Activated CD4-positive, alpha-beta T cell treated with anti-CD3 and anti-CD28 coated beads for 36 hours (primary cell): ENCODE measurements at places on chromosomes 7 and 10. TPM values are rescaled to one million over a fixed set of nuclear protein-coding genes. Genes with fewer than 3 reads are reported as not detected.

BMPER gene
- not detected for total RNA-seq

DNAH11 gene
- 4.3 TPM for total RNA-seq

ASB10 gene
- total RNA-seq = not detected

NEURL1 gene
- 2.3 TPM for total RNA-seq

TIMM23 gene
- total RNA-seq = 72.6 TPM

GIMAP6 gene
- total RNA-seq = 21.6 TPM

DENND10 gene
- total RNA-seq = 21.9 TPM

SUN1 gene
- 71.3 TPM for total RNA-seq

GRCh38 chr7:154748089-154748786, 254.7 kb downstream of the PAXIP1 start:
- no peak for DNase-seq
- H3K4me3 ChIP-seq = no peak overlapping the region
- peaks cover 11% of the 10 kb centered on the region for H3K27me3 ChIP-seq
- H3K36me3 ChIP-seq = no peaks in the 10 kb centered on the region

DNA sequence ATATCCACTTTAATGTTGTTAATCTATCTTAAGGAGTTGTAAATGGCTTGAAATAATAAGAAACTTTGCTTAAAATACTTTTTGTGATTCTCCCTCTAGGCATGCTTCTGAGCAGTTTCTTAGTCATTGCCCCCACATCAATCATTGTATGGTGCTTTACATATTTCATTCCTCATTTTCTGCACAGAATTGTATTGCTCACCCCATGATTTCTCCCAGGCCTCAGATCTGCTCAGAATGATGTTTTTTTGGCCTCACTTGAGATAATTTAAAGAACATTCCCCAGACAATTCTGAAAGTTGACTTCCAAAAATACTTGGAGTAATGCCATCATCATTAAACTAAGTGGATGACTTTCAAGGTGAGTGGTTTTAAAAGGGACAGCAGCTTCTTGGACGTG, 82.1 kb upstream of the PRPS1L1 start:
- peaks cover 4% of the 10 kb centered on the region for H3K27me3 ChIP-seq
- no peaks in the 10 kb centered on the region for H3K4me1 ChIP-seq
- H3K4me3 ChIP-seq = no peak overlapping the region
- H3K27ac ChIP-seq = no peak overlapping the region

- H3K4me3 ChIP-seq = no peak overlapping the region
- no peak for DNase-seq
- H3K27ac ChIP-seq = no peak overlapping the region
- H3K4me1 ChIP-seq = no peaks in the 10 kb centered on the region
- H3K36me3 ChIP-seq = no peaks in the 10 kb centered on the region
- no peaks in the 10 kb centered on the region for H3K27me3 ChIP-seq
These were observed 7.6 kb downstream of the TMEM184A start for GRCh38 chr7:1548438-1548831.

DNA sequence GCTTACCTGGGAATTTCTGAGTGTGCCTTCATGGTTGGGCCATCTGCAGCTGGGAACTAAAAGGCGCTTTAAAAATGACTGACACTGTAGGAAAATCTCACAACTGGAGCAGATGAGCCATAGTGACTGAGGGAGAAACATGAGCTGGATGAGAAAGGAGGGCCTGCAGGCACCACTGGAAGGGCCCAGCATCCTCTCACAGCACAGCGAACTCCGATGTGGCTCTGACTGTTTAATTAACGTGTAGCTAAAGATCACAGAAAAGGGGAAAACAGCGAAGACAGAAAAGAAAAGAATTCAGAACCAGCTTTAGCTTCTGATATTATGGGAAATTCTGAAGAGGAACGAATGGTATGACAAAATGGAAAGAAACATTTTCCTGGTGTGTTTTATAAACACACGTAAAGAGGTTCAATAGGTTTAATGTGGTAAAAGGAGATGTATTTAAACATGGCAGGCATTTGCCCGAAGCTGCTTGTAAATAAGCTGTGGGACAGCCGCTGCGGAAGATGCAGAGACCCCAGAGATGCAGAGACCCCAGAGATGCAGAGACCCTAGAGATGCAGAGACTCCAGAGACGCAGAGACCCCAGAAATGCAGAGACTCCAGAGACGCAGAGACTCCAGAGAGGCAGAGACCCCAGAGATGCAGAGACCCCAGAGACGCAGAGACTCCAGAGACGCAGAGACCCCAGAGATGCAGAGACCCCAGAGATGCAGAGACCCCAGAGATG, 534.3 kb downstream of the PTPRN2 start:
- no peaks in the 10 kb centered on the region for H3K36me3 ChIP-seq
- H3K27me3 ChIP-seq = peaks cover 2% of the 10 kb centered on the region
- H3K4me1 ChIP-seq = no peaks in the 10 kb centered on the region
- DNase-seq = no peak

DNA sequence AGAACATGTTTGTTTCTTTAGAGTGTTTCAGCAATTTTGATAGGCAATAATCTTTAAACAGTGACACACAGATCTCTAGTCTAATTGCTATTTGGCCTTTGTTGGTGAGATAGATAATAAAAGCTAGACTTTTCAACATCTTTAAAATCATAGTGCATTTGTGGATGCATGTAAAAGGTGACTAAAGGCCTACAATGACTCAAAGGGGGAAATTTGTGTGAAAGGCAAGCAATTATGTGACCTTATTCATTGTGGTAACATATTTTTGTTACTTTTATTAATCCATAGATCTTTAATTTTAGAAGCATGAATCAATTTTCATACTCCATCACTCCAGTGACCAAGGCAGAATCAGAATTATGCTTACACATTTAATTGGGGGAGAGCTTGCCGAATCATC, 299.7 kb downstream of the DGKB start:
- H3K4me1 ChIP-seq = no peaks in the 10 kb centered on the region
- no peak overlapping the region for H3K27ac ChIP-seq
- H3K36me3 ChIP-seq = no peaks in the 10 kb centered on the region
- no peak overlapping the region for H3K4me3 ChIP-seq
- DNase-seq = no peak
- no peaks in the 10 kb centered on the region for H3K27me3 ChIP-seq

- no peak for DNase-seq
- H3K27me3 ChIP-seq = peaks cover 20% of the 10 kb centered on the region
- H3K4me3 ChIP-seq = no peak overlapping the region
- no peaks in the 10 kb centered on the region for H3K36me3 ChIP-seq
These were observed 4.8 kb downstream of the SH3PXD2A start for GRCh38 chr10:103850572-103850895.

DNA sequence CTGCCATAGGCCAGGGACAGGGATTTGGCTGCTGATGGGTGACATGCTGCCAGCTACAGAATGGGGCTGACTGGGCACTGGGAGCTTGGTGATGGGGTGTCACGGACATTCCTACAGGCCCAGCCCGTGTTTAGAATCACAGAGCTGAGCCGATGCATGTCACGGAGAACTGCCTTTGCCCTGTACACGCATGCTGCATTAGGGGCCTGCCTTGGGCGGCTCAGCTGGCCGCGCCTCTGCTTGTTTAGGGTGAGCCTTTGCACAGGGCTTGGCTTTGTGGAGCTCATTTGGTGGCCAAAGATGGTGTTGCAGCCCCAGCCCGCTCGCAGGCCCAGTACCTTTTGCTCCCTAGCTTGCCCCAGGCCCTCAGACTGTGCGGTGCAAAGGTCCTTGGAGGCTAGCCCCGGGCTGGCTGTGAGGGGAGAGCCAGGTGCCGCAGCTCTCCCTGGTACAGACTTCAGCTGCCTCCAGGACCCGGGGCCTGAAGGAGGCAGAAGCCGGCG, 108.4 kb upstream of the BTBD16 start:
- no peak overlapping the region for H3K4me3 ChIP-seq
- H3K36me3 ChIP-seq = no peaks in the 10 kb centered on the region
- H3K4me1 ChIP-seq = peaks cover 6% of the 10 kb centered on the region
- peaks cover 55% of the 10 kb centered on the region for H3K27me3 ChIP-seq
- H3K27ac ChIP-seq = no peak overlapping the region
- no peak for DNase-seq

DNA sequence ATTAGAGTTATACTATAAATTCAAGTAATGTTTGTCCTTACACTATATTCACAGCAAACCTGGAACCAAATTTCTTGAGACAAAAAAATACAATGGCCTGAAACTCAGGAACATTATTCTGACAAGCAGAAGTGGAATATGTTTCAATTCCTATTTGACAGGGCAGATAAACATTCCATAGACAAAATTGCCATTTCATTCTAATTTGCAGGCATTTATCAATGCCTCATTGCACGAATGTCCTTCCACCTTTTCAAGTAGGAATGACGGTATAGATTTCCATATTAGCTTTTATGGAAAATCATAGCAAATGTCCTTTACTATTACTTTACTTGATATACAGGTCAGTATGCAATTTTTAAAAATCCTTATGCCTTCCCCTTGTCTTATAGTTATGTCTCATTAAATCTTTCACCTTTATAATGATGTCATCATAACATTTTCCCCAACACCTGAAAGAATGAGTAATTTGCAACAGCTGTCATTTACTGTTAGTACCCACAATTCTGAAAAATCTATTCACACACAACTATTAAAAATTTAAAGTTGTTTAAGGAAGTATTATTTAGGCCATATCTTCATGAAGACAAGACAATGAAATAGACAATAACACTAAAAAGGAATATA, 299.7 kb upstream of the SEMA3C start:
- no peak overlapping the region for H3K4me3 ChIP-seq
- no peak for DNase-seq
- no peak overlapping the region for H3K27ac ChIP-seq
- H3K27me3 ChIP-seq = no peaks in the 10 kb centered on the region
- H3K36me3 ChIP-seq = no peaks in the 10 kb centered on the region

GRCh38 chr10:97814996-97815395, 34.6 kb upstream of the GOLGA7B start:
- no peak overlapping the region for H3K4me3 ChIP-seq
- no peaks in the 10 kb centered on the region for H3K4me1 ChIP-seq
- no peak overlapping the region for H3K27ac ChIP-seq
- DNase-seq = no peak
- no peaks in the 10 kb centered on the region for H3K36me3 ChIP-seq

DNA sequence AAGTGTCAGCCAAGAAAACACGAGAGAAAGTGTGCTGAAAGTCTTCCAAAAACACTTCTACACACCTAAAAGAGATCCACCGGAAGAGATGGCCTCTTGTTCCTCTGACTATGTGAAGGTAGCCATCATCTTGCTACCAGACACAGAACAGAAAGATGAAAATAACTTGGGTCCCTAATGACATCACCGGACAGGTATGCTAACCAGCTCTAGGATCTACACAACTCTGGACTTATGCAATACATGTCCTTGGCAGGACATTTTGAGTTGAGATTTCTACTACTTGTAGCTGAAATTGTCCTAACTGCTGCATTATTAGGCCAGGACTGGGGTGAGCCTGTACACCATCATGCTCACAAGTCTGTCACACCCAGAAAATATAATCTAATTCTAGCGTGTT, 358.7 kb downstream of the ELMO1 start:
- H3K27ac ChIP-seq = no peak overlapping the region
- DNase-seq = no peak
- H3K27me3 ChIP-seq = no peaks in the 10 kb centered on the region
- peaks cover 18% of the 10 kb centered on the region for H3K4me1 ChIP-seq
- no peak overlapping the region for H3K4me3 ChIP-seq

DNA sequence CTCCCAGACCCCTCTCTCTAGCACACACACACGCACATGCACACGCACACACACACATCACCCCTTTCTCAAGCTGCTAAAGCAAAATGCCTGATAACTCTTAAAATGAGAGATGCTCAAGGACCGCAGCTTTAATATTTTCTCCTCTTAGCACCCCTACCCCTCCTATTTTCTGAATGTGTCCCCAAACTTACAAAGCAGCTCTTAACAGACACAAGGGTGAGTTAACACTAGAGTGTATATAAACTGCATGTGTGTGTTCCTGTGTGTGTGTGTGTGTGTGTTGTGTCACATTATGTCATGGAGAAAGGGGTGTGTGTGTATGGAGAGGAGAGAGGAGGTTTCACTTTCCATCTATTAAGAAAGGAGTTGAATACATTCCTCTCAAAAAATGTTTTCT, 1.3 kb downstream of the PTN start:
- no peak for DNase-seq
- H3K27me3 ChIP-seq = peaks cover 13% of the 10 kb centered on the region
- H3K4me3 ChIP-seq = no peak overlapping the region
- no peaks in the 10 kb centered on the region for H3K4me1 ChIP-seq

GRCh38 chr10:82149674-82150073, 274.7 kb downstream of the NRG3 start:
- no peaks in the 10 kb centered on the region for H3K27me3 ChIP-seq
- no peaks in the 10 kb centered on the region for H3K36me3 ChIP-seq
- H3K27ac ChIP-seq = no peak overlapping the region
- DNase-seq = no peak
- H3K4me3 ChIP-seq = no peak overlapping the region

- H3K36me3 ChIP-seq = no peaks in the 10 kb centered on the region
- H3K4me3 ChIP-seq = no peak overlapping the region
- no peaks in the 10 kb centered on the region for H3K27me3 ChIP-seq
These were observed 114.9 kb downstream of the DPP6 start for GRCh38 chr7:154167051-154167450.

- H3K4me3 ChIP-seq = peak within 1 kb of the TSS; percentile 98
- peak within 1 kb of the TSS; percentile 100 for H3K27ac ChIP-seq
- no peaks in the 10 kb centered on the region for H3K27me3 ChIP-seq
- H3K4me1 ChIP-seq = peaks cover 35% of the 10 kb centered on the region
- peak; percentile 94 for DNase-seq
These were observed at the start of gene DDX21 for GRCh38 chr10:68955832-68956532. Gene DDX21, plus strand, starts transcription at chr10:68956170. Its CDS starts 56 bp downstream, at chr10:68956226.

GRCh38 chr7:34756025-34756437, 98.0 kb downstream of the NPSR1 start:
- H3K36me3 ChIP-seq = no peaks in the 10 kb centered on the region
- H3K27me3 ChIP-seq = no peaks in the 10 kb centered on the region
- no peaks in the 10 kb centered on the region for H3K4me1 ChIP-seq
- no peak overlapping the region for H3K27ac ChIP-seq

DNA sequence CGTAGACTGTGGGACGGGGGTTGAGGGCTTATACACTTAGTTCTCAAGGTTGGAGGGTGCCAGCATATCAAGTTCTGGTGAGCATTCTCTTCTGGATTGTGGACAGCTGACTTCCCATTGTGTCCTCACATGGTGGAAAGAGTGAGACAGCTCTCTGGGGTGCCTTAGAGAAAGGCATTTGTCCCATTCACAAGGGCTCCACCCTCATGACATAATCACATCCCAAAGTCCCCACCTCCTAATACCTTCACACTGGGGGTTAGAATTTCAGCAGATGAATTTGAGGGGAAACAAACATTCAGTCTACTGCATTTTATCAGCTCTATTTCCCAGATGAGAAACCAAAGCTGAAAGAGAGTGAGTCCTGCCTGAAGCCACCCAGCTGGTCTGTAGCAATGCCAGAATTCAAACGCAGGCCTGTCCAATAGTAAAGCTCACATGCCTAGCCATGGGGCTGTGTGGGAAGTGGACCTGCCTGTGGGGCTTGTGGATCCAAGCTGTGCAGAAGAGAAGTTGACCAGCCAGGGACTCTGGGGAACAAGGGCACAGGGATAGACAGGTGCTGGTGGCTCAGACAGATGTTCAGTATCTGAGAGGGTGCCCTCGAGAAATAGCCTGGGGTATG, 34.9 kb upstream of the LOXL4 start:
- H3K36me3 ChIP-seq = no peaks in the 10 kb centered on the region
- no peaks in the 10 kb centered on the region for H3K4me1 ChIP-seq
- DNase-seq = no peak
- peaks cover 18% of the 10 kb centered on the region for H3K27me3 ChIP-seq
- no peak overlapping the region for H3K27ac ChIP-seq
- H3K4me3 ChIP-seq = no peak overlapping the region

GRCh38 chr7:952548-953441, 1.7 kb downstream of the ADAP1 start:
- H3K36me3 ChIP-seq = no peaks in the 10 kb centered on the region
- no peak for DNase-seq
- H3K4me3 ChIP-seq = no peak overlapping the region
- peaks cover 8% of the 10 kb centered on the region for H3K27me3 ChIP-seq
- no peaks in the 10 kb centered on the region for H3K4me1 ChIP-seq
